Stimulated activated CD8-positive, alpha-beta memory T cell treated with anti-CD3 and anti-CD28 coated beads, Interleukin-4, amount 100 ng/mL, for 1 hour (primary cell): ENCODE measurements at places on chromosomes 1 and 21.
A peak's percentile ranks its signal among the peaks of the same experiment; 100 is the strongest.

DNA sequence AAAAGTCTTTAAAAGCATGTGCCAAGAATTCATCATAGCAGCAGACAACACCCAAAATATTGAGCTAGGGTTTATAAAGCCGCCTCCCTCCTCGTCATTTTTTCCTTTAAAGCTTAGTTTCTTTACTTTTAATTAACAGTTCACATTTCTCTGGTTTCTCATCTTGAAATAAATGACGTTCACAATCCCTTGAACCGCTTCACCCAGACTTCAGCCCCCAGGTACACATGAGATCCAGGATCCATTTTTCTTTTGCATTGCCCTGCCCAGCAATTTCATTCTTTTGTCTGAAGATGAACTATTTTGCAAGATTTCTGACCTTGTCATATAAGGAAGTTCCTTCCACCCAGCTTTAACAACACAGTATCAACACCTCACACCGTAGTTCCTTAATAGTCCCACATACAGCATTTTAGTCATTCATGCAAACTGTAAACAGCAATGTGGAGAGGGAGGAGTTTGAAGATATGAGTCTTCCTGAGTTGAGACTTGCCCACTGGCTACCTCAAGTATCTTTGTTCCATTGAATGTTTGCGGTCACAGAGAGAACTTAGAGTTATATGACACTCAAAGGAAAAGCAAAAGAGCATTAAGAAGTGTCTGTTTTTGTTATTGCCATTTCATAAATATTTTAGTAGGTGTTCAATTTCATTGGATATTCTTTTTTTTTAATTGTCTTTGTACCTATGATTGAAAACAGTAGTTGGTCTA, 35.3 kb upstream of the CACYBP start:
- DNase-seq = no peak

DNA sequence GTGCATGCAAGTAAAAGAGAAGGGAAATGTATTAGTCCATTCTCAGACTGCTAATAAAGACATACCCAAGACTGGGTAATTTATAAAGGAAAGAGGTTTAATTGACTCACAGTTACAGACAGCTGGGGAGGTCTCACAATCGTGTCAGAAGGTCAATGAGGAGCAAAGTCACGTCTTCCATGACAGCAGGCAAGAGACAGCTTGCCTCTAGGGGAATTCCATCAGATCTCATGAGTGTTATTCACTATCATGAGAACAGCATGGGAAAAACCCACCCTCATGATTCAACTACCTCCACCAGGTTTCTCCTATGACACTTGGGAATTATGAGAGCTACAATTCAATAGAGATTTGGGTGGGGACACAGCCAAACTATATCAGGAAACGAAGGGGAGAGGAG, 8.1 kb downstream of the KRTAP21-3 start:
- DNase-seq = no peak

DNA sequence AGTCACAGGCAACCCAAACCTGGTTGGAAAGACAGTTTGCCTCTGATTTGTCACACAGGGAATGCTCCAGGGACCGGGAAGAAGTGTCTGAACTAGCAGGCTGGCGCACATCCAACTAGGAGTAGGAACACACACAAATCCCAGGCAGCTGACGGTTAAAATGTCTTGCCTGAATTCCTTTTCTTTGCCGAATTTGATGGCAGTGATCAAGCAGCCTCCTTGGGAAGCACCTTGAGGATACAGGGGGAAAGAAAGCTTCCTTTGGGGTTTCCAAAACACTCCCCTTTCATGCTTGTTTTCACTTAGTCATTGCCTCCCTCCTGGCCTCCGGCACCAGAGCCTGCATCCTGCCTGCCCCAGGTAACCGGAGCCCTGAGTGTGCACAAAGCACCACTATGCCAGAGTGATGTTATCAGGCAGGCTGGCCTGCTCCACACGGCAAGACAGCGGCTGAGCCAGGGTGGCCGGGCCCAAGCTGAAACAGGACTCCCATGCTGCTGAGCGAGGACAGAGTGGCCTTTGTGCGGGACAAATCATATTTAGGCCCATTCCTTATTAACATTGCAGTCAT, 193.8 kb downstream of the LMX1A start:
- no peak for DNase-seq

GRCh38 chr1:210292231-210292871, 36.4 kb upstream of the HHAT start:
- no peak for DNase-seq

DNA sequence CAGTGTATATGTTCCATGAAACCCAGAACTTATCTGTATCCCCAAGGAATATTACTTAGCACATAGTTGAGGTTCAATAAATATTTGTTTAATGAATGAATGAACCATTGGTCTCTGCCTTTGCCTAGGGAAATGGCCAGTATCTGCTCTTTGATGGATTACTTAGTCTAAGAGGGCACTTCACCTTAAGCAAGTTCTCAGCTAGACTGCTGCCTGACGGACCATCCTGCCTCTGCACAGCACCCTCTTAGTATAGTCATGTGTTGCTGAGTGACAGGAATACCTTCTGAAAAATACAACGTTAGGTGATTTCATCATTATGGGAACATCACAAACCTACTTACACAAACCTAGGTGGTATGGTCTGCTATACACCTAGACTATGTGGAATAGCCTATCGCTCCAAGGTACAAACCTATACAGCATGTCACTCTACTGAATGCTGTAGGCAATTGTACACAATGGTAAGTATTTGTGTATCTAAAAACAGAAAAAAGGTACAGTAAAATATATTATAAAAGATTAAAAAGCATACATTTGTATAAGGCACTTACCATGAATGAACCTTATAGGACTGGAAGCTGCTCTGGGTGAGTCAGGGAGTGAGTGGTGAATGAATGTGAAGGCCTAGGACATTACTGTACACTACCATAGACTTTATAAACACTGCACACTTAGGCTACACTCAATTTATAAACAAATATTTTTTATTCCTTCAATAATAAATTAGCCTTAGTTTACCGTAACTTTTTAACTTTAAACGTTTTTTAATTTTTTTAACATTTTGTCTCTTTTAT, 83.7 kb upstream of the LRRC8D start:
- no peak for DNase-seq

GRCh38 chr1:23436520-23437354, 12.2 kb upstream of the TCEA3 start:
- no peak for DNase-seq

DNA sequence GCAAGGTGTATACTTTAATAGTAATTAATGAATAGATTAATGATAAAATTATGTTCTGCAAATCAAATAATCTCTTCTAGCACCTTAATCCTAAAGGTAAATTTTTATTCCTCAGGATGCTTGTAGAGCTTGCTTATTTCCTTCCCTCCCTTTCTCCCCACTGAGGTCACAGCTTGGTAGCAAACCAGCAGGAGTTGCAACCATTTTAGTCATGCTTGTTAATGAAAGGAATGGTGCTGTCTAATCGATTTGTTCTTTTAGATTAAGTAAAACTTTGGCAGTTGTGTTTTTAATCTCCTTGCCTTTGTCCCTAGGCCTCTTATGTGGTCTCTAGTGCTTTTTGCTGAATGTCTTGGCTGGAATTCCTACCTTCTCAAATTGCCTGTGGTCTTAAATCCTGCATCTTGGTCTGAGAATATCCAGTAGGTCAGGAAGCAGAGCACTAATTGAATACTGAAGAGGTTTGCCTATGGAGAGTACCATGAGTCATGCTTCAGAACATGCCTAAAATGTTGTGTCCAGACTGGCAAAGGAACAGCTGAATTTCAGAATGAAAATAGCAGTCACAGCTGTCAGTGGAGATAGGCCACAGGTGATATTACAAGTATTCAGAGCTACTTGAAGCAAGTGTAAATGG, 36.3 kb upstream of the RWDD3 start:
- no peak for DNase-seq

DNA sequence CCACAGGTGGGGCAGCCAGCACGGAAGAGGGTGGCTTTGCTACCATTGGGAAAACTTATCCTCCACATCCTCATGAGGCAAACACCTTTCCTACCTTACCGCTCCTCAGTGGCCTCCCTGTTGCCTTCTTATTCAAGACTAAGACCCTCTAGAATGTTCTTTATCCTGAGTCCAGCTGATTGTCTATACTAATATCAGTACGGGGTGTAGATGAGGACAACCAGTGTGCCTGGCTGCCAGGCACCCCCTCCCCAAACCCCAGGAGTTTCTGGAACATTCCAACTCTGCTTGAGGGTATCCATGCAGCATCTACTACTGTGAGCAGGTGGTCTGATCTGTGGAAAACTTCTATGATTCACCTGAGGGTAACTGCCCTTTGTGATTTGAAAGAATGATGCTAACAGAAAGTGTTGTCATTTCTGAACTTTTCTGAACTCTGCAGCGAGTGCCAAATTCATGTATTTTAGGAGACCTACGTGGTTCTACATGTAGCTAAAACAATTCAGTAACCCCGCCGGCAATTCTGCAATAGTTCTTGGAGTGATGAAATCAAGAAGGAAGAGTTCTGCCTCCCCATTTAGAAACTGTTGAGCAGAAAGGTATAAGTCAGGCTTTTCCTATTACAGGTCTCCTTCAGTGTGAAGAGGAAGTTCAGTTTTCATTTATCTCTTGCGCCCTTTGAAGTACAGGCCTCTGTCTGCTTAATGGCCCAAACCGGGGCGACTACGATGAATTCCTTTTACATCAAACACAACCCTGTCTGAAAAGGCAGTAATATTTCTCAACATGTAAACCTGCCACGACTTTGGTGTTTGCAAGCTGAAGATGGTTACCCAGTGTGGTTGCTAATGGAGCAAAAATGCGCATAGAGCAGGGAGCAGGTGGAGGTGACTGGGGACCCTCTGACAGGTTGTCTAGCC, 80.4 kb downstream of the RUNX1 start:
- DNase-seq = no peak

GRCh38 chr1:152112101-152112884, 3.0 kb downstream of the TCHH start:
- DNase-seq = no peak

- no peak for DNase-seq
These were observed 1.6 kb upstream of the LY9 start for GRCh38 chr1:160794376-160794775.

- DNase-seq = peak; percentile 17
These were observed 79.5 kb downstream of the BEND5 start for GRCh38 chr1:48697066-48697707.

DNA sequence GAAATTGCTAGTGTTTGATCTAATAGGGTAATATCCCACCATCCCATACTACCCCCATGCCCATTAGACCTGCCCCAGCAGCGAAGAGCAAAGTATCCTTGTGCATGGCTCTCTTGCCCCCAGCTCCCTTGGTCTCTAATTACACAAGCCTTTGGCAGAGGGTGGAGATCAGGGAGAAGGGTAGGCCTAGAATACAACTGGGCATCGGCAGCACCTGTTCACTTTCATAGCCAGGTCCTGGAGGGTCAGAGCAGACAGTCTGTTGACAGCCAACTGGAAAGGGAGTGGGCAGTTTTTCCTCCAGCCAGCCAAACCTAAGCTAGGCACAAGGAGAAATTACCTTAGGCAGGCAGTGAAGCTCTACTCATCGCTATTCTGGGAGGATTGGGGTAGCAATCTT, 2.7 kb upstream of the PIGC start:
- DNase-seq = no peak

GRCh38 chr1:227917081-227917950, 30.4 kb downstream of the WNT9A start:
- DNase-seq = no peak
